Heart left ventricle (tissue), 16 donors: ENCODE measurements at places on chromosomes 4 and X. TPM values are rescaled to one million over a fixed set of nuclear protein-coding genes. Genes with fewer than 3 reads are reported as not detected.
A peak's percentile ranks its signal among the peaks of the same experiment; 100 is the strongest.

DNA sequence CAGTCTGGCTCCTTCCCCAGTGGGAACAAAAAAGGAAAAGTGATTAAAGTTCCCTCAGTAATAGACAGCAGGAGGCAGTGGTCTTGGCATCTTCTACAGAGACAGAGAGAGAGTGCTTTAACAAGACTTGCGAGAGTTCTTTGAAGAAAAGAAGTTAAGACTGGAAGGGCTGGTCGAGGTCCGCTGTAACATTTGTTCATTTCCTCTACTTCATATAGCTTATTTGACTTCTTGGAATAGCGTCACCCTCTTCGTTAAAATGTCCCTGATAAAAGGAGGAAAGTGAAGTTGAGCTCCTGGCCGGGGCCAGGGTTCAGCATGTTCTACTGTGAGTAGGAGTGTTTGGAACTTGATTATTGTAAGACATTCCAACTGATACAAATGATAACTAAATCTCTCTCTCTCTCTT, 179.8 kb downstream of the SLIT2 start:
- no peaks in the 10 kb centered on the region for H3K36me3 ChIP-seq
- no peak overlapping the region for H3K4me3 ChIP-seq
- no peaks in the 10 kb centered on the region for H3K4me1 ChIP-seq
- H3K27ac ChIP-seq, result no peak overlapping the region
- no peak for DNase-seq

DNA sequence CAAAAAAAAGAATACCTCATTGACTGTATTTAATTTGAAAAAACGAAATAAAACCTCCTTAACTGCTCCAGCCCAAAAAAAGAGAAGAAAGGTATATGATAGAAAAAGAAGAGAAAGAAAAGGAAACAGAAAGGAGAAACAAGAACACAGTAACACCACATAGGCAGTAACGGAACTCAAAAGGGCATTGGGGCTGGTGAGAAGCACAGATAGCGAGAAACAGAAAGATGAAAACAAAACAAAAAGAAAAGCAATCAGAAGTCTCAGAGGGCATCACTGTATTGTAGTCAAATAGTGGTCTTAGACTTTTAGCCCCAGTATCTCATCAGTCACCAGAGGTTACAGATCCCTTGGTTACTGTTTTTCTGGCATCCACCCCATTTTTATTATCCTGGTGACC, 88.6 kb downstream of the NFKB1 start:
- no peak overlapping the region for H3K4me3 ChIP-seq
- H3K36me3 ChIP-seq, result peaks cover 30% of the 10 kb centered on the region
- no peaks in the 10 kb centered on the region for H3K27me3 ChIP-seq
- no peak overlapping the region for H3K27ac ChIP-seq

SASH3 gene
- 0.74 TPM for total RNA-seq

DNA sequence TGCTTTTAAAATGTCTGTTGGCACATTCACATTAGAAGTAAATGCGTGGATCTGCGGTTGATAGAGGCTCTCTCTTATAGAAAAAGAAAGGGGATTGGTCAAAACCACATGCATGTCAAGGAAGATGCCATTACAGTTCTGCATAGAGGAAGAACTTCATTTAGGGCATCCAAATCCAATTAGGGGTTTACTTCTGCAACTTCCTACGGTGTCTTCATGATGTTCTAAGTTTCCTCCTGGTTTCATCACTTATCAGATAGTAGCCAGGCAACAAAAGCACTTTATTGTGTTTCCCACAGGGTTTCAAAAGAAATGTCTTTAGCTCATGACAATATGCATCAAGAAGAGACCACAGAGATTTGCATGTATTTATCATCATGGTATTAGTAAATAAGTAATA, 136.0 kb upstream of the HPGD start:
- H3K36me3 ChIP-seq, result no peaks in the 10 kb centered on the region
- no peak overlapping the region for H3K27ac ChIP-seq
- H3K4me3 ChIP-seq, result no peak overlapping the region

GRCh38 chrX:108018656-108019381, 26.0 kb upstream of the VSIG1 start:
- H3K4me1 ChIP-seq, result no peaks in the 10 kb centered on the region
- H3K36me3 ChIP-seq, result no peaks in the 10 kb centered on the region
- no peak for DNase-seq
- H3K27ac ChIP-seq, result no peak overlapping the region

GAGE12F gene
- not detected for total RNA-seq

DNA sequence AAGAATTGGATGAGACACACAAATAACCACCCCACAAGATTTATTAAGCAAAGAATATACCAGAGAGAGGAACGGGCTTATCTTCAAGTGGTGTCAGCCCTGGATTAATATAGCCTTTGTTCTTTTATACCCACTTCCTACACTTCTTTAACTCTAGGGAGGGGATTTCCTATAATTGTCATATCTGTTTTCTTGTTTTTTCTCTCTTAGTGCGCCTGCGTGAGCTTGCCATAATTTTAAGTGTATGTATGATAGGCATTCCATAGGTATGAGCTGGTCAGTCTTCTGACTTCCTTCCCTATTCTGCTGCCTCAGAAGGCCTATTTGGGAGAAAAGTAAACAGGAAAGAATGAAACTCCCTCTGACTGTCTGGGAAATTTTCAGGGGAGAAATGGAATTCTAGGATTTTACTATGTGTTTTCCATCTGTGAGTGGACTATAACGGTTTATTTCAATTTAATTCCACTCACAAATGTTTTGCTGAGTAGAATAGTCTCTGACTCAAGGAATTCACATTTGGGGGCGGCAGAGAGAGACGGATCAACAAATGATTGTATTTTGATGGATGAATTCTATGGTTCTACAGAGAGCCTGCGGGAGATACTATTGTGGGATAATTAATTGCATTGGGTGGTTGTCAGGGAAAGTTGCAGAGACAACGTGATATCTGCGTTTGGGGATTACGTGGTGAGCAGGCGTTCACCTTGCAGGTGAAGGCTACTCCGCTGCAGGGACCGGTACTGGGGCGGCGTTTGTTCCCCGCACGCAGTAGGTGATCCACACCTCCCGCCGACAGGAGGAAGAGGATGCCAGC, 626 bp upstream of the CEP135 start:
- H3K4me1 ChIP-seq, result peaks cover 20% of the 10 kb centered on the region
- peaks cover 13% of the 10 kb centered on the region for H3K36me3 ChIP-seq
- H3K27me3 ChIP-seq, result no peaks in the 10 kb centered on the region
- no peak for DNase-seq
- peak overlapping the region; percentile 83 for H3K27ac ChIP-seq

DNA sequence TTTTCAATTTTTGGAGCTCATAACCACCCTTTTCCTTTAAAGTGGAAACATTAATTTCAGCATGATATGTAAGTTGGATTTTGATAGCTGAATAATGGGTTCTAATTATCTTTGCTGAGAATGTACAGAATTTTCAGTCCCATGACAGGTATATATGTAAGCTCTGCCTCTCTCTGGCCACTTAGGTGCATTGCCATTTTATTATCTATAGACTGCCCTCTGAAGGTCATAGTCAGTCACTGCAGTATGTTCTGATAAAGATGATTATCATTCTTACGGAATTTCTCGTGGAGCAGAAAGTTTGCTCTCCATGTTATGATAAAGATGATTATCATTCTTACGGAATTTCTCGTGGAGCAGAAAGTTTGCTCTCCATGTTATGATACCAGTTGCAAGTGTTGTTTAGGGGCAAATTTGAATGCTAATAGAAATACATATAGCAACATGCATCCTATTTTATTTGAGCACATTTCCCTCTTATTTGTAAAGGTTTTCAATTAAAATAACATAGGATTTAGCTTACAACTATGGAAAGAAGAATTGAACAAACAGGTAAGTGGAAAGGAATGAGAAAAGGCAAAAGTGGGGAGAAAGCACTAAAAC, 10.4 kb downstream of the AFP start:
- no peaks in the 10 kb centered on the region for H3K36me3 ChIP-seq
- no peak for DNase-seq
- no peak overlapping the region for H3K27ac ChIP-seq
- no peaks in the 10 kb centered on the region for H3K4me1 ChIP-seq
- no peaks in the 10 kb centered on the region for H3K27me3 ChIP-seq
- no peak overlapping the region for H3K4me3 ChIP-seq

SMIM10L2A gene
- total RNA-seq, result 1.9 TPM

DNA sequence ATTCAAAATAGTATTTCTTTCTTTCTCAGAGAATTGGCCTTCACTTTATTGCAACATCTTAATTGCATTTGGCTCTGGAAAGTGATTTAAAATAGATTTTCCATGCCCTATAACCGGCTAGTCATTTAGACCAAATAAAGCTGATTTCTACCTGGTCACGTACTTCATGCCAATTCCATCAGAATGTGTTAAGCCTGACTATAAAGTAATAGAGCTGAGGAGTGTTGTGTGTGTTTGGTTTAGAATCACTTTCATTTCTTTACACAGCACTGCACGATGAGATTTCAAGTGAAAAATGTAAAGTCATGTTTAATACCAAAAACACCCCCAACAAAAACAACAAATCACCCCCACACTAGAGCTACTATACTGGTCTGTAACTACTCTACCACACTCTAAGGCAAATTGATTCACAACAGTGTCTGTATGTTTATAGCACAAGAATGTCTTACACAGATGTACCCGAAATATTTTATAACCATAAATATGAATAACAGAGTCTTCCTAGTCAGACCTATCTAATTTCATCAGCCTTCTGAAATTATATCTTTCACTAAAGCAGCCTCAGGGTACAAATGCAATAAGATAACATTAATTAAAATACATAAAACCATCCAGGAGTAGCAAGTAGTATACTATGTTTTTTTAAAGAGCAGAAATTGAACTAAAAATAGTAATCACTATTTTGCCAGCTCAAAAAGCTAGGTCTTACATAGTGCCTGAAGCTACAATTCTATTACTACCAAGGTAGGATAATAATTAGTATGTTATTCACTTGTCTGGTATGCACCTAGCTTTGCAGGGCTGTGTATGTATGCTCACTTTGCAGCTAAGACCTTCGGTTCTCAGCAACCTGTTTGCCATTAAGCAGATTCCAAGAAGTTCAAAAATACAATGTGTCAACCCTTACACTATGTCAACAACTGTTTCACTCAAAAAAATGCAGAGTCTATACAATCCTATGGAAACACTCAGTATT, 28.4 kb downstream of the APBB2 start:
- no peaks in the 10 kb centered on the region for H3K36me3 ChIP-seq
- no peak overlapping the region for H3K27ac ChIP-seq
- DNase-seq, result no peak
- H3K4me1 ChIP-seq, result peaks cover 33% of the 10 kb centered on the region
- no peak overlapping the region for H3K4me3 ChIP-seq

- H3K27me3 ChIP-seq, result no peaks in the 10 kb centered on the region
- H3K27ac ChIP-seq, result no peak overlapping the region
- no peak for DNase-seq
- no peak overlapping the region for H3K4me3 ChIP-seq
These were observed 24.0 kb downstream of the RBMX start for GRCh38 chrX:136856551-136856950.

DNA sequence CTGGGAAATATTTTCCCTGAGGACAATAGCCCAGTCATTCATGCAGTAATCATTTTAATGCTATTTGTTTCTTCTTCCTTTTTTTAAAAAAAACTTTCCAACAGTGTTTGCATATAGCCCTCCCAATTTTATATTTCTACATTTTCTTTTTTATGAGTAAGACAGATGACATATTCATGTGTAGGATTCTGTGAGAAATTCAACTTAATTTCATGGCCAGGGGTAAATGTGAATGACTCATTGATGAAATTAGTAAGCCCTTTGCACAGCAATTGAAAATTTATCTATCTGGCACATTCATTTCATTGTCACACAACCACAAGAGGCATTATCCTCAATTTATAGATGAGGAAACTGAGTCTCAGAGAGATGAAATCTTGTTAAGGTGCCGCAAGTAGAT, 13.7 kb upstream of the SMIM20 start:
- DNase-seq, result no peak
- H3K36me3 ChIP-seq, result no peaks in the 10 kb centered on the region
- no peak overlapping the region for H3K4me3 ChIP-seq
- no peaks in the 10 kb centered on the region for H3K27me3 ChIP-seq

DNA sequence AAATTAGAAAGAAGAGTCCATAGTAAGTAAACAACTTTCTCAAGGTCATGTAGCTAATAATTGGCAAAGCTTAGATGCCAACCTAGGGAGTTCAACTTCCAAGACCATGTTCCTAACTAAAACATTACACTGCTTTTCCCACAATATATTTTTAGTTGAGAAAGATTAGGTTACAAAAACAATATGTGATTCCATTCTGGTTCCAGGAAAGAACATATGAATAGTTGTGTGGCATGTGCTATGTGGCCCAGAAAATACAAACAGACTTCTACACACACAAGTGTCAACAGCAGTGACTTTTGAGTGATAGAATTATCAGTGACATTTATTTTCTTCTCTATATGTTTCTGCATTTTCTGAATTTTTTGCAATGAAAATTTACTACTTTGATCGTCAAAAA, 62.7 kb upstream of the EDNRA start:
- H3K4me3 ChIP-seq, result no peak overlapping the region
- no peaks in the 10 kb centered on the region for H3K4me1 ChIP-seq
- no peaks in the 10 kb centered on the region for H3K27me3 ChIP-seq
- H3K36me3 ChIP-seq, result no peaks in the 10 kb centered on the region
- no peak overlapping the region for H3K27ac ChIP-seq

CDS1 gene
- 1.7 TPM for total RNA-seq

DNA sequence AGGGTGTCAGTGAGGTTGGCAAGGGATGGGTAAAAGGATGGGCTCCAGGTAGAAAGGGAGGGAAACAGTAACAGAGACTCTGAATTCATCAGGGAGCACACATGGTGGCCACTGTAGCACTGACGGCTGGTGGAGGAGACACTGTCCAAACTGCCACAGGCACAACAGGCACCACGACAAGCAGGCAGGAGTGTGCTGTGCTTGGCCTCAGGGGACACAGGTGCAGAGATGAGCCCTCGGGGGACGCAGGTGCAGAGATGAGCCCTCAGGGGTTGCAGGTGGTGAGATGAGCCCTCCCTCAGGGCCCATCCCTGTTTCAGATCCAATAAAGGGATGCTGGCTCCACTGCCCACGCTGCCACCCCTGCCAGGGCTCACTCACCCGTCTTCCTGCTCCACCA, 7.6 kb downstream of the PDE6B start:
- no peak overlapping the region for H3K27ac ChIP-seq
- H3K36me3 ChIP-seq, result no peaks in the 10 kb centered on the region
- peaks cover 17% of the 10 kb centered on the region for H3K27me3 ChIP-seq
- no peaks in the 10 kb centered on the region for H3K4me1 ChIP-seq

- H3K27ac ChIP-seq, result no peak overlapping the region
- no peaks in the 10 kb centered on the region for H3K36me3 ChIP-seq
- no peak for DNase-seq
- H3K27me3 ChIP-seq, result no peaks in the 10 kb centered on the region
- H3K4me3 ChIP-seq, result no peak overlapping the region
These were observed 84.8 kb upstream of the WDR44 start for GRCh38 chrX:118261151-118261550.

MAPK10 gene
- 1.5 TPM for total RNA-seq

GRCh38 chrX:132612821-132613564, 124.2 kb upstream of the MBNL3 start:
- H3K36me3 ChIP-seq, result no peaks in the 10 kb centered on the region
- H3K27ac ChIP-seq, result no peak overlapping the region

DNA sequence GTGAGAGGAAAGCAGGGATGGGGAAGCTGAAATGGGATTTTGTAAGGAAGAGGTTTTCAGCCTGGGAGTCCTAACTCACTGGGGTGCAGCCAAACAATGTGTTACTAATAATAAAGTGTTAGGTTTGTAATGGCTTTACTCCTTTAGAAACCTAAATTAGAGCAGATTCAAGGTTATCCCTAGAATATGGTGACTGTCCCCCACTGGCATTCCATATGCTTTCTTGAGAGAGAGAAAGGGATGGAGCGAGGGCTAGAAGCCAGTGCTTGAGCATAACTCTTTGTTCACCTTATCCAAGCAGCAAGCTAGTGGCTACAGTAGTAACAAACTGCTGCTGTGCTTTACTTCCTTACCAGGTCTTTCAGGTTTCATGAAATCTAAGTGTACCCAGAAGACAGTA, 249.1 kb upstream of the PGRMC2 start:
- H3K36me3 ChIP-seq, result no peaks in the 10 kb centered on the region
- DNase-seq, result no peak
- no peak overlapping the region for H3K4me3 ChIP-seq
